ENCODE measurements at places on chromosomes 2 and 18.

GRCh38 chr2:169415233-169415748 lies 53.0 kb upstream of the LRP2 start:
- DNase-seq, result no peak

- DNase-seq, result no peak
Observed at GRCh38 chr2:37570773-37571586, 100.5 kb downstream of the CDC42EP3 start.

DNA sequence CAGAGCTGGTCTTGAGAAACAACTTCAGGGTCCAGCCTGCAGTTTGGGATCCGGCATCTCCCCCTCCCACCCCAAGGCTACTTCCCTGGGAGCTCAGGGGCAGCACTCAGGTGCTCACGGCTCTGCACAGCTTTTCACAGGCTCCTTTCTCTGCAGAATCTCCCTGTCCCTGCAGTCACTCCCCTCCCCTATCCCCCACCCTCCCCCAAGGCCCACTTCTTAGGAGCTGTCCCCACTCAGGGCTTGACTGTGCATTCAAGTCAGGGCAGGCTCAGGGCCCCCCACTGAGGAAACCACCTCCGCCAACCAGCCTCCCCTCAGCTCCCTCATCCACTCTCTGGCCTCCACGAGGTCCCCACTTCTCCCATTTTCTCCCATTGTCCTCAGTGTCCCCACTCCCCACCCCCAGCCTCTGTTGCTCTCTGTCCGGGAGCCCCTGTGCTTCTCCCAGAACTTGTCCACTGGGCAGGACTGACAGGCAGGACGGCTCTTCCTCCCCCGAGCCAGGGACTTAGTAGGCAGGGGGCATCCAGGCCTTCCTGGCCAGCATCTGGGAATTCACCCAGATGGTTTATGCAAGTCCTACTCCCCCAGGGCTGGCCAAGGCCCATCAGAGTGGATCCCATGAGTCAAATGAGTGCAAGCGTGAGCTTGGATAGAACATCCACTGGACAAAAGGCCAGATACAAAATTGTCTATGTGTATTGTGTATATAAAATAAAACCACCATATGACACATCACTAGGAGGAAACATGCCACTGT lies 7.6 kb downstream of the NMUR1 start:
- DNase-seq, result no peak

DNA sequence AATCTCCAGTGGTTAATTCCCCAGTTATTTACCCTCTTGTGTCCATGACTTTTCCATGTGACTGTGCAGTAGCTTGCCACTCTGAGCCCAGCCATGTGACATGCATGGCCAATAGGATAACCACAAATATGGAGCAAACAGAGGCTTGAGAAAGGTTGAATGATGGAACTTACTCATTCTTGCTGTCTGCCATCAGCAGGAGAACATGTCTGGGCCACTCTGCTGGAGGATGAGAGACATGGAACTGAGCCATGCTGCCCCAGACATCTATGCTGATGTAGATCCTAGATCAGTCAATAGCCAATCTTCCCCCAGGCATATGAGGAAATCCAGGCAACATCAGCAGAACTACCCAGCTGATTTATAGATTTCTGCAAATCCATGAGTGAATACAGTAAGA lies 992.3 kb upstream of the FANCL start:
- DNase-seq, result no peak

- DNase-seq, result no peak
Observed at GRCh38 chr18:79501006-79501405, 105.3 kb downstream of the NFATC1 start.

DNA sequence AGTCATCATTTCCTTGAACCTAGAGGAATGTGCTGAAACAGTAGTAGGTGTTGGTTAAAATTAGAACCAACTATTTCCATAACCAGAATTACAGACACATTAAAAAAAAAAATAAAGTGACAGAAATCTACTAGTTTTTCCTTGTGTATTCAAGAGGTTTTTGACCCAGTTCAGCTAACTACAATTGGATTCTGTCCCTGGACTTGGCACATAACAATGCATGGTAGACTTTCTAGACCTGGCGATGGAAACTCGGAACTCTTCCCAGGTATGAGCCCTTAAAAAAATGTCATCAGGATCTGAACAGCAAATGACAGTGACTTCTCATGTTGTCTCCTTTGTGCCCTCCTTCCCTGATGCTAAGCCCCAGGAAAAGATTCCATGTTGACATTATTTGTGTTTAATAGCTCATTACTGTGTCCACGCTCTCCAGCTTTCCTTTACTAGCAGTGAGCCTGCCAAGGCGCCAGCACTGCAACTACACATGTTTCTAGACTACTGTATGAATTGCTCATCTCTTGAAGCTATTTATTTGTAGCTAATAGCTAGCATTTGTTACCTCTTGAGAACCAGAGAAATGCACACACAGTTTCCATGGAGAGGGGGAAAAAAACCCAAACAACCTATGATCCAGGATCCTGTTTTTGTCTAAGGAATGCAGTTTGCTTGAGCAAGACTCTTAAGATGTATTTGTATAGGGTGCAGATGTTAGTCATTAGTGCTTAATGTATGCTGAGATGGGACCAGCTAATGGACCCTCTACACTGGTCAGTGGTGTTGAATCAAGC lies 148.5 kb downstream of the FMNL2 start:
- no peak for DNase-seq

DNA sequence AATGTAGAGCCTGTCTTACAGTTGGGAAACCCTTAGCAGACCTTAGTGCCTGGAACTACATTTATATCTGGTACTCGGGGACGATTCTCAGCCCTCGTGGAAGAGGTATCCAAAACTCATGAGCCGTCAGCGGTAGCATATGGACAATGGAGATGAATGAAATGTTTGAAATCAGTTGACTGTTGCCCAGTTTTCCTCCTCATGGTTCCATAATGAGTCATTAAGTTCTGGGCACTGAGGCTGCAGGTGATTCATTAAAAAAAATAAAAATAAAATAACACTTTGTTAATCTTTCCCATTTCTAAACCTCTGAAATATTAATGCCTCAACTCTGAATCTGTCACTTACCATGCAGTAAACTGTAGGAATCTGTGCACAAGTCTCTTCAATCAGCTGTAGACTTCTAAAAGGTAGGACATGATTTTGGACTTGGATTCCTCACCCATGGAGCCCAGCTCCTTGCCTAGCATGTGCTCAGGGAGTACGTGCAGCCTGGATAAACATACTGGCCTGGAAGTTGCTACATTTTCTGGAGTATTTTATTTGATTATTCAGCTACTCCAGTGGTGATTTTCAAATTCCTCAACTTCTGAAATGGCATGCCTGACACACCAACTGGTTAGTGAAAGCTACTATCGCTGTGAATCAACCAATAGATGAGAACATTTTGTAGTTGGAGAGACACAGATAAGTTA lies 979.2 kb downstream of the CNTNAP5 start:
- DNase-seq, result no peak

GRCh38 chr2:67965246-67965645 lies 97.6 kb downstream of the C1D start:
- DNase-seq, result no peak

DNA sequence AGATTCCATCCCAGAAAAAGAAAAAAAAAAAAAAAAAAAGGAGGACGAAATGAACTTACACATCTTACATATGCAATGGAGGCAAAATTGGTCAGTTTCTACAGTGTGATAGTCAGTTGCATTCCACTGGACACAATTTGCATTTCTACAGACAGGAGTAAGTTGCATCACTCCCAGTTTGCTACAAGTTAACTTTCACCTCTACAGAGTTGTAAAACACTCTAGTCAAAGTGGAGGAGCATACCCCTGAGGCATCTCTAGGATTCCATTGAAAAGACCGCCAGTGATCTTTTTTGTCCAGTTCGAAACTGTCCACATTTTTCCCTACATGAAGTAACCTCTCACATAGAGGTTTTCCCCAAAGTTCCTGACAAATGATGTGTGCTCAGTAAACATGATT lies 202.8 kb downstream of the VAPA start:
- DNase-seq, result no peak

DNA sequence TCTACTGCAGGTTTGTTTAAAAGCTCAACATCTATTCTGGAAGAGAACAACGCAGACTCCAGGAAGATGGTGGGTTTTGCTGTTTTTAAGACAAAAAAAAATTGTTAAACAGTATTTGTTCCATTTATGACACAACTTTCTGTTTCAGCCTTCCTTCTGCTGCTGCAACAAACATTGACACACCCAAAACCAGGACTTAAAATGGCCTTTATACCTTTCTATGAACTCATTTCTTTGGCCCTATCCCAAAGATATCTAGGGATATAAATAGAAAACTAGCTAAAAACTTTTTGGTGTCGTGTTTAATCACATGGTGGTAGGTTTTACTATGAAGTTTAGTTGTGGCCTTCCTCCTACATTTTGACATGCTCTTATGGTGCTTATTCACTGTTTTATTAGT lies 964 bp upstream of the GALNT3 start:
- DNase-seq, result no peak

- DNase-seq, result no peak
Observed at GRCh38 chr2:150620855-150621254, 133.4 kb upstream of the RND3 start.

- DNase-seq, result no peak
Observed at GRCh38 chr2:104046466-104046865, 807.4 kb upstream of the POU3F3 start.

DNA sequence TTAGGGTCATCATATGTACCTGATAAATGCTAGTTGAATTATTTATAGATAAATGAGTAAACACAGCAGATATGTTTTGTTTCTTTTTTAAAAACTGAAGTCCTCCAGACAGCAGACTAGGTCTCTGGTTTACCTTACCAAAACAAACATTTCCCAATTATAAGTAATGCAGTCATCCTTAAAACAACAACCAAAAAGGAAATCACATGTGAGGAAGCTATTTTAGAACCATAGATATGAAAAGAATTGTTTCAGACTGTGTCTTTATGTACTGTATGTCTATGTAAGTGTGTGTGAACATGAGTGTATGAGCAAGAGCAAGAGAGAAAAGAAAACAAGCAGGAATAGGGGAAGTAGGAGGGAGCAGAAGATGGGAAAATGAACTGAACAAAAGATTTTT lies 441.0 kb downstream of the CPS1 start:
- DNase-seq, result no peak

DNA sequence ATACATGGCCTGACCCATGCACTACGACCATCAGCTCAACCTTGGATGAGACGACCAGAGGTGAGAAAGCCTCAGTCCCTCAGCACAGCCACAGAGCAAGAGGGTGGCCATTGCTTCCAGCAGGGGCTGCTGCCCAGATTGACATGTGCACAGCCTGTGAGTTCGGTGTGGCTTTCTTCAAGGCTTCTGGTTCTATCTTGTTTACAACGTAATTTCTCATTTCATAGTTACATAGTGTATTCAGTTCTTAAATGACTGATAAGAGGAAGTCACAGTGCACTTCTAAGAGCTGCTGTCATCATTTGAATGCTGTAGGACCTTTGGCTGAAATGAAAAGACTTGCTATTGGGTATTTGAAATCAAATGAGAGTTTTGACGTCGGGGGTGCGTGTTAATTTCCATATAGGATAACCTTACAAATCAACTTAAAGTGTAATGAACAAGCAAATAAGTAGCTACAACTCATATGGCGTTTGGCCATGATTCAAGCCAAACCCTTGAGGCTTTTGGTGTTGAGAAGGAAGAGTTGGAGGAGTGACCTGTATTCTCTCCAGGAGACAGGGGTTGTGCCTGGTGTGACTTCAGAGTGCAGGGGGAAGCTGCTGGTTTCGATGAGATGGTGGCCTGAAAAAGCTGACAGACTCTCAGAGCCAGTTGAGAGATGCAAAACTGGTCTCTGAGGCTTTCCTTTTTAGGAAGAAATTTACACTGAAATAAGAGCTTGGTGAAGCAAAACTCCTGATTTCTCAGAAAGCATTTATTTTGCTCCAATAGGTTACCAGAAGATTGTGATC lies 51.0 kb downstream of the TSHZ1 start:
- DNase-seq, result no peak
